ENCODE measurements at places on chromosomes 1 and 21.
A peak's percentile ranks its signal among the peaks of the same experiment; 100 is the strongest.

GRCh38 chr1:22038036-22038435 lies 14.5 kb upstream of the CDC42 start:
- no peak for DNase-seq

DNA sequence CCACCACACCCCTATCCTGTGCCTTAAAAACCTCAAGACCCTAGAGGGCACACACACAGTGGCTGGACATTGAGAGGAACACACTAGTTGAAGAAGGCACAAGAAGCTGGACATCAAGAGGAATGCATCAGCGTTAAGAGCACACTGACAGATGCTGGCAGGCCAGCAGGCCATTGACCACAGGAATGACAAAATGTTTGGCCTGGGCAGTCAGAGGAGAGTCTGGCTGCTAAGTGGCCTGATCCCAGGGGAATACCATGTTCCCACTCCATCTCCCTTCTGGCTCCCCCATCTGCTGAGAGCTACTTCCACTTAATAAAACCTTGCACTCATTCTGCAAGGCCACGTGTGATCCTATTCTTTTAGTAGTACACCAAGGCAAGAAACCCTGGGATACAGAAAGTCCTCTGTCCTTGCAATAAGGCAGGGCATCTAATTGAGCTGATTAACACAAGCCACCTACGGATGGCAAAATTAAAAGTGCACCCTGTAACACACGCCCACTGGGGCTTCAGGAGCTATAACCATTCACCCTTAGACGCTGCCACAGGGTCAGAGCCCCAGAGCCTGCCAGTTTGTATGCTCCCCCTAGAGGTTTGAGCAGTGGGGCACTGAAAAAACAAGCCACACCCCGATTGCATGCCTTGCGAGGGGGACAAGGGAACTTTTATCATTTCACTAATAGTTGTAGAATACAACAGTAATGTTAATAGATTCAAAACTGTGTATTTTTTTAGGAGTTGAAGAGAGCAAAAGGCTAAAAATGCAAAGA lies 1216.1 kb upstream of the NCAM2 start:
- no peak for DNase-seq

DNA sequence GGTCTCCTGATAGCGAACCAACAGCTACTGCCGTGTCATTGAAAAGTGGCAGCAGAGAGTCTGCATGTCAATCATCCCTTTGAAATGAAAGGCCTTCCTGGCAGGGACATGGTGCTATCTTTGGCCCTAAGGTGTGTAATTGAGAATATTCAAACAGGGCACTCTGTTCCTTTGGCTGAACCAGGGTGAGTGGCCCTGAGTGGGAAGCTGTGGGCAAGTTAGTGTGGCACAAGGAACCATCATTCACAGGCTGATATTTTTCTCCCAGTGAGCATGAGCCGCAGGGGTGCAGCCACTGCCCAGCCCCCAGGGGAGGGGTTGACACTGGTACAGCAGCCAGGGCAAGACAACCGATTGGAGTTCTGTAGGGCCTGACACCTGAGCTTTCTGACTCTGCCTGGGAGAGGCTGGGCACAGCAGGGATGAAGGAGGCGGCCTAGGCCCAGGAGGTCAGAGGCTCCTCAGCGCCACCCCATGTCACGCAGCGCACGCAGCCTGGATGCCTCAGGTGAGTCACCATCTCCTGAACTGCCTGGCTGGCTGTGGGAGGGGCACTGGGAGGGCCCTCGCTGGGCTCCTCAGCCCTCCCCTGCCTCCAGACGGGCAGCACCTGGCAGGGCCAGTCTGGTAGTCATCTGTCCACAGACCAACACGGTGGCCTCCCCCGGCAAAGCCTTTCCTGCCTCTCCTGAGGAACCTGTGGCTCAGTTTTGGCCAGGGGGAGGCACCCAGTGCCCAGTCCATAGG lies 13.2 kb downstream of the QSOX1 start:
- DNase-seq: no peak

GRCh38 chr1:20165522-20165951 lies 20.4 kb upstream of the UBXN10 start:
- DNase-seq: peak; percentile 72

GRCh38 chr1:168509875-168510791 lies 33.7 kb downstream of the XCL2 start:
- no peak for DNase-seq

DNA sequence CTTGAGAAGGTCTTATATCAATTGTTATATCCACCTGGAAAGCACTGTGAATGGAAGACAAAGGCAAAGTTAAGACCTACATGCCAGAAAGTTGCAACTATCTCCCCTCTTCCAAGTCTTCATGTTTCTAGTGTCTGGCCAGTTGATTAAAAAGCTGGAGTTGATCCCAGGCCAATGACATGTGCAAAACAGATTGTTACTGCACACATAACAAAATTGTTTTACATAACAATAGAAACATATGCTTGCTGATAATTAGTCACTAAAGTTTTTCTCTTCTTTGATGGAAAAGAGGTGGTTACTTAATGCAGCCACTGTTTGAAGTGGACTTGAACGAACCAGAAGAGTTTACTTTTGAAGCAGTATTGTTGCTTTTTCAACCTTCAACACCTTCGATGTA lies 158.2 kb downstream of the TGFBR3 start:
- DNase-seq: no peak

DNA sequence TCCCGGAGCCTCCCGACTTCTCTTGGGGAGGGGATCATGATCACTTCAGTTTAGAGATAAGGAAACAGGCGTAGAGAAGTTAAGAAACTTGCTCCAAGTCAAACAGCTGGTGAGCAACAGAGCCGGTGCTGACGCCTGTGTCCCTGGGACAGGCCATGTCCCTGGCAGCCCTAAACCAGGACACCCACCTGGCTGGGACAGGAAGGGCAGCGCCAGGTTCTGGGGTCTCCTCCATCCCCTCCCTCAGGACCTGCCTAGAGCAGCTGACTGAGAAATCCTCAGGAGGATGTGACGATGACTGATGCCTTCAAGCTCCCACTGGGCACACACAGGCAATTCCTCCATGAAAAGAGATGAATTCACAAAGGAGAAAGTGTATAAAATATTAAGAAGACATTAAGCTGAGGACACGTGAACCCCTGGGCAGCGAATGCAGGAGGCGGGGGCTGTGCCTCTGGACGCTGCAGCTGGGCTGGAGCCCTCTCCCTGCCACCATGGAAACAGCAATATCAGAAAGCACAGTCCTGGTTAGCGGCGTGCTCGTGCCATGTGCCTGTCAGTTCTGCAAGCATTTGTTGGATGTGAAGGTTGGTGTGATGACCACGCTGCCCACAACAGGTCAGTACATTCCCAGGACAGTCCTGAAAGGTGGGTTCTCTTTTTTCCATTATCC lies 40.1 kb upstream of the C1orf174 start:
- no peak for DNase-seq

GRCh38 chr1:6544831-6545230 lies 9.5 kb downstream of the NOL9 start:
- DNase-seq: no peak

DNA sequence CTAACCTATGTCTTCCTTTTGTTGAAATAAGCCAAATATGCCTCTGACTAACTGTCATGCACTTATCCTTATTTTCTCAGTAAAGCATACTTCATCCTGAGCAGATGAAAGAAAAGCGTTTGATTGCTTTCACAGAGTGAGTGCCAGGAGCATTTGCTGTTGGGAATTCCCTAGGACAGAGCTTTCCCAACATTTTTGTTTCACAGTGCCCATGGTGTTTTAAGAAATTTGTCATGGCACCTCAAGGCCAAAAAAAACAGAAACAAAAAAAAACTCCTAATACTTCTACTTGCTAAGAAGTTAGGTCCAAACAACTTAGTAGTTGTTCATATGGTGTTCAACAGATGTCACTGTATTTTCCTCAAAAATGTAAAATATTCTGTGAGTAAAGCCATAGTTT lies 120.8 kb upstream of the BMP8A start:
- no peak for DNase-seq

GRCh38 chr1:88877382-88877825 lies 14.0 kb downstream of the GTF2B start:
- peak; percentile 47 for DNase-seq

DNA sequence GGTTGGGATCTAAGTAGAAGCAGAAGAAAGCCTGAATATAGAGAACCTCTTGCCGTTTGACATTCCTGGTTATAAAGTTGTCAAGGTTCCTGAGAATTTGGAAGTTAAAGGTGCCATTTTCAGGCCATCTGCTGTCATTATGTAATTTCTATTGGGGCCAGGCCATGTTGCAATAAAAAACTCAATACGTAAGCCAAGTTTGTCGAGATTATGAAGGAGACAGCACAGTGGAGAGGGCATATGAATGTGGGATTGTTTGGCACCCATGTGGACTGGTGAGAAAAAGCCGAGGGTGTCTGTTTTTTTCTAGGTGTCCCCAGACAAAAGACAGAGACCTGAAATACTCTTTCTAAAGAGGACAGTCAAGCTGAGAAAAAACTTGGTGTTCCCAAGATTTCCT lies 18.8 kb upstream of the HSD3B1 start:
- no peak for DNase-seq

GRCh38 chr1:206114692-206115640 lies 2.2 kb downstream of the AVPR1B start:
- DNase-seq: peak; percentile 39

DNA sequence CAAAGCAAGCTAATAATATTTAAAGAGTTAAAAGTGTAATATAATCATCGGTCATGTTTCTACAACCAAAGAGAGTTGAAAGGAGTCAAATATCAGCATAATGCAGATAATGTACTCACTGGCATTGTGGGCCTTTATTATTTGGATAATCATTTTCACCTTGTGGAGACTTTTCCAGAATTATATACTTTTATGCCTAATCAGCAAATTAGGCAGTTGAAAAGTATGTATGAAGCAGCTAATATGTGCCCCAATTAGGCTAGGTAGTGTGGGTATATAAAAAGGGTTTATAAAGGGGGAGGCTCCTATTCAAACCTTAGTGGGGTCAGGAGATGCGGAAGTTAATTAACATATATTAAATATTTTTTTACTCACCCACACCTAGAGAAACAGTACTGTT lies 102.8 kb upstream of the HNRNPU start:
- DNase-seq: no peak

DNA sequence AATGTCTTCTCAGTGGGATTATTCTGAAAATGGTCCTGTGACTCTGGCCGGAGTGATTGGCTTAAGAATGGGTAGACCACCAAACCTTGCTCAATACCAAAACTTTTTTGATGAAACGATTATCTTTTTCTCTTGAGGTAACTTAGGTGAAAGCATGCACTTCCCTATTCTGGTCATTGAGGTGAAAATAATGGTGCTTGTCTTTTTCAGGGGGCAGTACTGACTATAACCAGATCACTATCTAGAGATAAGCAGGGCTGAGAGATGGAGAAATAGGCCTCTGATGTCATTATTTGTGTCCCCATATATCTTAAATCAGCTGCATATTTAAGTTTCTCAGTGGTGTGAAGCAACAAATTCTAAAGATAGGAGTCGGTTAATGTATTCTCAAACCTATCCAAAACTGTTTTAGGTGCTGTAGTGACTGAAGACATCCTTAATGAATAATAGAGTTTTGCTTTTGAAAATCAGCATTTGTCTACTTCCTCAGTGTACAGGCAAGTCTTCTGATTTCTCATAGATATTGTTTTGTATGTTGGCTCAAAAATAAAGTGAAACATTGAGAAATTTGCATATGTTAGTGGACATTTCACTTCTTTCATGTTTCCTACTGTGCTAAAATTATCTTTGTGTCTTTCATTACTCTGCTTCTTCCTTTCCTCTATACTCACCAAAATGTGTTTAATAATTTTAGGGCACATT lies 735.3 kb upstream of the ADGRL4 start:
- DNase-seq: no peak

GRCh38 chr1:48738356-48738755 lies 38.3 kb downstream of the BEND5 start:
- DNase-seq: no peak

- no peak for DNase-seq
Measured at GRCh38 chr1:24294716-24295371, 24.3 kb upstream of the GRHL3 start.

DNA sequence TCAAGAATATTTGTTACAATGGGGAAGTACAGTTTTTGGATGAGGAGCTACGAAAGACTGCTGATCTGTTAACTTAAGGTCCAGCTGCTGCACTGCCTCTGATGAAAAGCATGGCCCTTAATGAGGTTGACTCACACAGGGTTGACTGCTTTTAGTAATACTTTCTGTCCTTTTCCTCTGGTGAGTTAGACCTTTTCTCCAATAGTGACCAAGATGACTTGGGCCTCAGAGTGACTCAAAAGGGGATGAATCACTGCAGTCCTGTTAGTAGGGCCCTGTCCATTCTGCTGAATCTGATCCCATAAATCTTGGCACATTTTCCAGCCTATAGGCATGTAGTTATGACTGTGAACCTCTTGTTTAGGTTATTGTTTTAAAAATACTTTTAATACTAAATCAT lies 2.7 kb downstream of the DISP1 start:
- DNase-seq: no peak

GRCh38 chr21:40625991-40626390 lies 221.0 kb downstream of the DSCAM start:
- DNase-seq: no peak

GRCh38 chr21:35565204-35565611 lies 495.1 kb downstream of the SETD4 start:
- no peak for DNase-seq

- DNase-seq: peak; percentile 82
Measured at GRCh38 chr1:175733722-175734121, 9.7 kb downstream of the TNR start.

GRCh38 chr1:3172431-3173380 lies 103.7 kb downstream of the PRDM16 start:
- peak; percentile 4 for DNase-seq

GRCh38 chr1:240308096-240308495 lies 216.4 kb downstream of the FMN2 start:
- DNase-seq: no peak

- no peak for DNase-seq
Measured at GRCh38 chr1:60727552-60727951, 354.8 kb upstream of the NFIA start.

GRCh38 chr1:203486618-203487370 lies 7.2 kb upstream of the OPTC start:
- no peak for DNase-seq

- DNase-seq: peak; percentile 47
Measured at GRCh38 chr1:228898582-228898992, 163.3 kb downstream of the RHOU start.

GRCh38 chr1:239570878-239571277 lies 184.5 kb downstream of the CHRM3 start:
- DNase-seq: no peak

DNA sequence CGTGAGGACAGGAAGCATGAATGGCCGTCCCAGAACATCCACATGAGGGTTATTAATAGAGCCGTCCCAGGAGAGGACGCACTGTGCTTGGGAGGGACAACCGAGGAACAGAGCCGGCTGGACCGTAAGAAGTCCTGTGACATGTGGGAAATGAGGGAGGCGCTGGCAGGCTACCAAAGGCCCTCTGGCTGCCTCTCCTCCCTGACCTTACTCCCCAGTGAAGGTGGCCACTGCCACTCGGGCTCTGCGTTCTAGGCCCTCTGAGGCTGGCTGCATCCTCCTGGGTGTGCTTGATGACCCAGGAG lies 15.5 kb upstream of the NPPB start:
- no peak for DNase-seq

DNA sequence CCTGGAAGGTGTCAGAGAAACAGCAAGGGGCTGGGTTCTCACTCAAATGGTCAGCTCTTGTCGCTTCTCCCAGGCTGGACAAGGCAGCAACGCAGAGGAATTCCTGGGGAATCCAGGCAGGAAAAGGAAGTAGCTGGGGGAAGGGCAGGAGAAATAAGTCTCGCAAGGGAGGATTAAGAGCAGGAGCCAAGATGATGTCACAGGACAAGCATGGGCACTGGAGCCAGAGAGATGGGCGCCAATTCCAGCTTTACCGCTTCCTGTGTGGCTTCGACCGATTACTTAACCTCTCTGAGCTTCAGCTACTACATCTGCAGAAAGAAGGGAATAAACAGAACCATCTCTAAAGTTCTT lies 70.5 kb downstream of the SSBP3 start:
- DNase-seq: no peak
